ENCODE measurements at places on chromosomes 2 and 18.

- DNase-seq: no peak
Observed at GRCh38 chr2:98269274-98269673, 77.0 kb upstream of the CNGA3 start.

DNA sequence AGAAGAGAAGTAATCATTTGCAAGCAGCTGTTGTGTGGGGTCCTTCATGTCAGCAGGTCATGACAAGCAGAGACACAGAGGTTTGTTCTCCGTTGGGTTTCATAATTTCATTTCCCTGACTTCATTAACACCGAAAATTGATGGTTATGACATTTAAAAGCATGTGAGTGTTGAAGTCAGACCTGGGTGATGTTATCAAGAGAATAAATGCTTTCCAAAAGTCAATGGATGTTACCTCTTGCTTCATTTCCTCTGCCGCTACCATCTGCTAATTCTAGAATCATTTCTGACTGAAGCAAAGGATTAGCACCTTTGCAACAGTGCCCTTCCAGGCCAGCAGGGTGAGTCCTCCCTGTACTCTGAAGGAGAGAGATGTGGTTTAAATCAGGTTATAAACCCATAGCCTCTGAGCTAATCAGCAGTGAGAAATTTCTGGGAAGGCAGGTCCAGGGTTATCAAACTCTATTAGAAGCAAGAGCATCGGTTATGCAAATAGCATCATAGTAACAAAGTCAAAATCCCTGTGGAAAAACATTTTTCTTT lies 446.2 kb downstream of the PIK3C3 start:
- DNase-seq: no peak

GRCh38 chr2:16870491-16871076 lies 204.9 kb upstream of the CYRIA start:
- no peak for DNase-seq

DNA sequence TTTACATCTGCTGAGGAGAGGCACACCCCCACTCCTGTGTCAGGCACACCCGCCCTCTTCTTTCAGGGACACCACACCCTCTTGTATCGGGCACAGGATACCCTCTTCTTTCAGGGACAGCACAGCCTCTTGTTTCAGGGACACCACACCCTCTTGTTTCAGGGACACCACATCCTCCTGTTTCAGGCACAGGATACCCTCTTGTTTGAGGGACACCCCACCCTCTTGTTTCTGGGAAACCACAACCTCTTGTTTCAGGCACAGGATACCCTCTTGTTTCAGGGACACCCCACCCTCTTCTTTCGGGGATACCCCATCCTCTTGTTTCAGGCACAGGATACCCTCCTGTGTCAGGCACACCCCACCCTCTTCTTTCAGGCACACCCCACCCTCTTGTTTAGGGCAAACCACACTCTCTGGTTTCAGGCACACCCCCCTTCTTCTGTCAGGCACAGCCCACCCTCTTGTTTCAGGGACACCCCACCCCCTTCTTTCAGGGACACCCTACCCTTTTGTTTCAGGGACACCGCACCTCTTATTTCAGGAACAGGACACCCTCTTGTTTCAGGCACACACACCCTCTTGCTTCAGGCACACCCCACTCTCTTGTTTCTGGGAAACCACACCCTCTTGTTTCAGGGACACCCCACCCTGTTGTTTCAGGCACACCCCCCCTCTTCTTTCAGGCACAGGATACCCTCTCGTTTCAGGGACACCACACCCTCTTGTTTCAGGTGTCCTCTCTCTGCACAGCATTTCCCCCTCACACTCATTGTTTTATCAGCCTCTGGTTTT lies 96.2 kb downstream of the TPO start:
- DNase-seq: no peak

- no peak for DNase-seq
Observed at GRCh38 chr18:80246445-80247392, 595 bp downstream of the PARD6G start.

Measured in cortex of kidney (tissue), 1 donor.